ENCODE measurements at places on chromosomes 13 and 19.
A peak's percentile ranks its signal among the peaks of the same experiment; 100 is the strongest.

- DNase-seq, result no peak
These were observed 373.3 kb downstream of the ZNF536 start for GRCh38 chr19:30745476-30745985.

GRCh38 chr13:41053384-41053826 is 7.9 kb upstream of the WBP4 start:
- DNase-seq, result no peak

DNA sequence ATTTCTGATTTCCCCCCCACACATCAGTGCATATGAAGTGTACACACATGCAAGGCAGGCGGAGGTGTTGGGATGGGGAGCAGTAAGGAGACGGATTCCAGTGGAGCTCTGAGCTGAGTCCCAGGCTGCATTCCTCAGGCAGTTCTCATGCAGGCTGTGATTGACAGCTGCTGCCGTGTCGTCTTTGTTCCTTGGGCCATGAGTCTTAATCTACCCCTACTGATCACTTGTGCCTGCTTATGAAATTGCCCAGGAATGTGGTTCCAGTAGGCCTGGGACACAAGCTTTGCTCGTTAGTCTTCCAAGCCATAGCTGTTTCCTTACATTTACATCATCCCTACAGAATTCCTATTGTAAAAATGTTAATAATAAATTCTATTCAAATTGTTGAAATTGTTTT is 1241.9 kb downstream of the UQCRFS1 start:
- DNase-seq, result no peak

DNA sequence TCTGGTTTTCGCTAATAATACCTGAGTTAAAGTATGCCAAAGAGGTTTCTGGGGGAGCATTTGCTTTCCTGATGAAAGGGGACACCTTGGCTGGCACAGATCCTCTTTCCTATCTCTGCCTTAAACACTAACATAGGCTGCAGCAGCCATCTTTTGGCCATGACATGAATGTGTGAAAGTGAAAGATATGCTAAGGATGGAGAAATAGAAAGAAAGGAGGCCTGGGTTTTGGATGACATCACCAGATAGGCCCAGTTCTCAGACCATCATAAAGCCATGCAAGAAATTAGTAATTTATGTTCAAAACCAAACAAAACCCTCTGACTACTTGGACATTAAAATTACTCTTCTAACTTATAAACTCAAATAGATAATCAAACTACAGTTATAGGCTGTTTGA is 279.7 kb downstream of the COG6 start:
- no peak for DNase-seq

DNA sequence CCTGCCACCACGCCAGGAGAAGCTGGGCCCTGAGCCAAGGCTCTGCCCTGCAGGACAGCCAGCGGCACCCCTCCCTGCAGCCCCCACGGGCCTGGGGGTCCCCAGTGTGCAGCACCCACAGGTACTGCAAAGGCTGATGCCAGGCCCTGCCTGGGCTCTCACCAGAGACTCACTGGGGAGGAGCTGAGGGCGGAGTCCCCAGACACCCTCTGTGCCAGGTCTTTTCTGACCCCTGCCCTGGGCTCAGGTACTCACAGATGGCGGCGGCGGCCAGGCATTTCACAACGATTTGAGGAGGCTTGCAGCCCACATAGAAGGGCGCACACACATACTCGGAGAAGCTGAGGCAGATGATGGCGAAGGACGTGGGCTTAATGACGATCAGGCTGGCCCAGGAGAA is 5.7 kb downstream of the SLC7A9 start:
- DNase-seq, result no peak

DNA sequence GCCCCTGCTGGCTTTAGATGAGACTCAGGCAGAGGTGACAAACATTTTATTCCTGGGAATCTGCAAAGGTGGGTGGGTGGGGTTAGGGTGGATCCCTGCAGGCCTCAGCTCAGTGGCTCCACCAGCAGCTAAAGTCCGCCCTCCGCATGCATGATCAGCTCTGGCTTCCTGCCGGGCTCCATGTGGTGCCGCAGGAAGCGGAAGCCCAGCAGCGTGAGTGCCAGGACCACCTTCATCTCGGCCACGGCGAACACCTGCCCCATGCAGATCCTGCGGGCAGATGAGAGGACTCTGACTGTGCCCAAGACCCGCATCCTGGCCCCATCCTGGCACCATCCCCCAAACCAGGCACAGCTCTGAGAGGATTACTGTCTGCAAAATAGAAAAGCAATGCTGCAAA is 26.3 kb downstream of the CYP4F2 start:
- no peak for DNase-seq

DNA sequence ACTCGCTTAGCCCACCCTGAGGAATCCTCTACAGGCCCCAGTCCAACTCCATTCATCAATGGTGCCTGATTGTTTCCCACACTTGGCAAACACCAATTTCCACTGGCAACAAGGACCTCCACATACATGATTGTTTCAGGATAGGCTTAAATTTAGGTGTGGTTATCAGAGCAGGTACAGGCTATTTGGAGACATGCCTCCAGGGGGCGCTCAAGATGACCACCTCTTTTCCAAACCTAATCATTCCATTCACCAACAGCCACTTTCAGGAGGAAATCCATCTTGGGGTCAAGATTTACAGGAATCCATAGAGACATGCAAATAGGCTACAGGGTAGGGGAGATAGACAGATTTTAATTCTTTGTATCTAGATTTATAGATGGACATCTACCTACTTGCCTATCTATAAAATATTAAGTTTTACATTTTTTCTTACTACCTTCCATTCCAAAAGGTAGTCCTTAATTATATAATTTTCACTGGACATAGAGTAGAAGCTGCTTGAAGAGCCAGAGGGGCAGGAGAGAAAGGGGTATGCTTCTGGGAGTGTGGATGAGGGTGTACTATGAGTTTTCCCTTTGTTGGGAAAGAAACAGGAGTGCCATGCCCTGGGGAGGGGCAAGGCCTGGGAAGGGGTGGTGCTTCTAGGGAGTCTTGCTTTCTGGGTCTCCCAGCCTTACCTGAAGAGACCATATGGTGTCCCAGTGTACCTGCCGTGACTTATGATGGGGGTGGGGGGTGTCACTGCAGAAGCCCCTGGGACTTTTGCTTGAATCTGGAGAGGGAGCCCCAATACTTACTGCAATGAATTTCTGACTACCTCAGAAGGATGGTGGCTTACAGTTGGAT is 14.1 kb upstream of the PCDH8 start:
- DNase-seq, result no peak

DNA sequence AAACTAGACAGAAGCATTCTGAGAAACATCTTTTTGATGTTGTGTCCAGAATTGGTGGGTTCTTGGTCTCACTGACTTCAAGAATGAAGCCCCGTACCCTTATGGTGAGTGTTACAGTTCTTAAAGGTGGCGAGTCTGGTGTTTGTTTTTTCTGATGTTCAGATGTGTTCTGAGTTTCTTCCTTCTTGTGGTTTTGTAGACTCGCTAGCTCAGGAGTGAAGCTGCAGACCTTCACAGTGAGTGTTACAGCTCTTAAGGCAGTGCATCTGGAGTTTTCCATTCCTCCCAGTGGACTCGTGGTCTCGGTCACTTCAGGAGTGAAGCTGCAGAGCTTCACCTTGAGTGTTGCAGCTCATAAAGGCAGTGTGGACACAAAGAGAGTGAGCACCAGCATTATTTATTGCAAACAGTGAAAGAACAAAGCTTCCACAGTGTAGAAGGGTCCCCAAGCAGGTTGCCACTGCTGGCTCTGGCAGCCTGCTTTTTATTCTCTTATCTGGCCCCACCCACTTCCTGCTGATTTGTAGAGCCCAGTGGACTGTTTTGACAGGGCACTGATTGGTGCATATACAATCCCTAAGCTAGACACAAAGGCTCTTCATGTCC is 1820.8 kb downstream of the UQCRFS1 start:
- DNase-seq, result no peak

DNA sequence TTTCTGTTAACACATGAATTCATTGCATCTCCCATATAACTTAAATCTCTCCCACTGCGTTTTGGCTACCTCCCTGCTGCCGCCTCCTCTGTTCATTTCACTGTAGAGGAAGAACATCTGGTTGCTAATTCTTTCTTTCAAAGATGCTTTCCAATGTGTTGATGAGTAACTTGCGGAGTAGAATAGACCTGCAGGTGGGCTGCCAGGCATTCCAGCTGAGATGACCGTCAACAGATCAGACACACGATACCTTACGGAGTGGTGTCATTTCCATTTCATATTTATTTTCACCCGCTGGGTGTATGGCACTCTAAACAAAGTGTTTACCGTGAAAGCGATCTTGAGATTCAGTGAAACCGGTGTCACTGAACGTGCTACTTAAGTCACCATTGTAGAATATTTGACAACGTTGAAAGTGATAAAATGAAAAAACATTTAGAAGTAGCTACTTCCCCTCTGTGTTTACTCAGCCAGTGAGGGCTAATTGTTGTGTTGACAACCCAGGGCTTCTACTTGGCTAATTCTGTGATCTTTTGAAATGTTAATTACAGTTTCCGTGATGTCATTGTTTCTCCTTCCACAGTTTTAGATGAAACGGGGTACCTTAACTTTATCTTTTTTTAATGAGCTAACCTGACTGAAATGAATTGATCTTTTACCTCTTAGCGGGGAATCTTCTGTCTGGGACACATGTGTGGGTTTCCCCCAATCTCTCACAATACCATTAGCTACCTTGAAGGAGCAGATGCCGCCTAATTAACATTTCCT is 228.5 kb upstream of the ARGLU1 start:
- peak; percentile 38 for DNase-seq

- DNase-seq, result no peak
These were observed 14.4 kb downstream of the EPS15L1 start for GRCh38 chr19:16457195-16457953.

DNA sequence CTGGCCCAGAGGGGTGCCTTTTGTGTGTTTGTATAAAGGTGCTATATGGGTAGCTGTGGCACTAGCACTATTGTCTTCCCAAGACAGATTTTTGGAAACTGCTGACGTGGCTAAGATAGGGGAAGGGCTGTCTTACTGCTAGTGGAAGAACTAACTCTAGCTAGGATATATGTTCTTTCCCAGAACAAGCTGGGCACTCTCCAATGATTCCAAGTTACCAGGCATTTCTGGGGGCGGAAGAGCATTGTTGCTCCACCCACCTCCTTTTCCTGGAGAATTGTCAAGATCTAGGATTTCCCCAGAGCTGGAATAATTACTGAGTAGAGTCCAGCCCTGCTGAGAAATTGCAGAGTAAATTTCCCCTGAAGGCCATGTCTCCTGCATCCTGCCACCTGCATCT is 408.3 kb downstream of the KLF5 start:
- no peak for DNase-seq

DNA sequence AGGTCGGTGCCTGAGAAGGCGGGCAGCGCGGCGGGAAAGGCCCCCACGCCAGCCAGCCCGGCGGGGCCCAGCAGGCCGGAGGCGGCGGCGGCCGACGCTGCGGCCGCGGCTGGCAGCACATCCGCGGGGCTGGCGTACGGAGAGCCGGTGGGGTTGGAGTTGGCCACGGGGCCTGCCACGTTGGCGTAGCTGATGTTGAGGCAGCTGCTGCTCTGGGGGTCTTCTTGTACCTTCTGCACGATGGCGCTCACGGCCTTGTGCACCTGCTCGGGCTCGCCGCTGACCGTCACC is 25.9 kb upstream of the NANOS2 start:
- DNase-seq, result no peak

DNA sequence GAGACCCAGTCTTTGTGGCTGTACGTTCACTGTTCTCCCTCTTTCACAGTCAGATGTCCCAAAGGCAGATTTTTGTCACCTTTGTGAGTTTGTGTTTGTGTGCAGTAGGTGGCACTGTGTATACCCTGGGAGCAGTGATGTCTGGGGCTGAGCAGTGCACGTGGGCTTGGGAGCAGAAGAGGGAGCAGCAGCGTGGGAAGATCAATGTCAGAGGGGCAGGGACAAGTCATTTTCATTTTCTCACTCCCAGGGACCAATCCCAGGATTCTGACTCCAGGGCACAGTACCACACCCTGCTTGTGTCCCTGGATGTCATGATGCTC is 2.0 kb upstream of the PSG6 start:
- DNase-seq, result no peak

GRCh38 chr19:51158474-51159129 is 16.5 kb downstream of the SIGLEC7 start:
- no peak for DNase-seq

GRCh38 chr19:44754750-44755080 is 6.2 kb downstream of the BCL3 start:
- no peak for DNase-seq

GRCh38 chr19:47511128-47511517 is 3.7 kb downstream of the NAPA start:
- no peak for DNase-seq

- DNase-seq, result no peak
These were observed 201.2 kb upstream of the KLF12 start for GRCh38 chr13:74335370-74335769.

DNA sequence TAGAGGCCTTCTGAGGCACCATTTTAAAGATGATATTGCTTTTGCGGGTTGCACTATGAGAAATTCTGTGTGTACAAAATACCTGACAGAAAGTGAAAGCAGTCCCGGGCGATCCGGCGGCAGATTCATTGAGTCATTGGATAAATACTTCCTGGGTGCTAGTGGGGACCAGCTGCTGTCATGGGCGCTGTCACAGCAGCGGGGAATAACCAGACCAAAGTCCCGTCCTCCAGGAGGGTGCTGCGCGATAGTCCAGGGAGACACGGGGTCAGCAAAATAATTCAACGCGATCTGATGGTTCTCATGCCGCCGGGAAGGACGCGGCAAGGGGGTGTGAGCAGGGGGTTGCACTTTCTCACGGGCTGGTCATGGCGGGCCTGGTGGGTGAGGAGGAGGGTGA is 13.5 kb downstream of the ZFR2 start:
- DNase-seq, result no peak

- no peak for DNase-seq
These were observed 3.8 kb downstream of the S1PR2 start for GRCh38 chr19:10227026-10227971.

GRCh38 chr19:49528211-49528771 is 488 bp downstream of the RCN3 start:
- no peak for DNase-seq

- DNase-seq, result no peak
These were observed 11.3 kb downstream of the STAP2 start for GRCh38 chr19:4327252-4327876.

GRCh38 chr13:72204291-72204690 is 337.3 kb upstream of the DACH1 start:
- no peak for DNase-seq

GRCh38 chr19:48443731-48444128 is 2.1 kb upstream of the GRWD1 start:
- DNase-seq, result no peak

GRCh38 chr19:43444531-43445287 is 20.7 kb downstream of the LYPD3 start:
- DNase-seq, result no peak

- DNase-seq, result no peak
These were observed 11.8 kb downstream of the STAP2 start for GRCh38 chr19:4326837-4327251.

- DNase-seq, result no peak
These were observed 685 bp downstream of the LENG9 start for GRCh38 chr19:54462655-54463530.

All from NCI-H2081 treated with DMSO at 0.1 percent for 48 hours (cell line).